ENCODE measurements at places on chromosomes 11 and 22.

GRCh38 chr11:67024410-67024809 lies 1.5 kb downstream of the SYT12 start:
- DNase-seq, result peak; percentile 67

DNA sequence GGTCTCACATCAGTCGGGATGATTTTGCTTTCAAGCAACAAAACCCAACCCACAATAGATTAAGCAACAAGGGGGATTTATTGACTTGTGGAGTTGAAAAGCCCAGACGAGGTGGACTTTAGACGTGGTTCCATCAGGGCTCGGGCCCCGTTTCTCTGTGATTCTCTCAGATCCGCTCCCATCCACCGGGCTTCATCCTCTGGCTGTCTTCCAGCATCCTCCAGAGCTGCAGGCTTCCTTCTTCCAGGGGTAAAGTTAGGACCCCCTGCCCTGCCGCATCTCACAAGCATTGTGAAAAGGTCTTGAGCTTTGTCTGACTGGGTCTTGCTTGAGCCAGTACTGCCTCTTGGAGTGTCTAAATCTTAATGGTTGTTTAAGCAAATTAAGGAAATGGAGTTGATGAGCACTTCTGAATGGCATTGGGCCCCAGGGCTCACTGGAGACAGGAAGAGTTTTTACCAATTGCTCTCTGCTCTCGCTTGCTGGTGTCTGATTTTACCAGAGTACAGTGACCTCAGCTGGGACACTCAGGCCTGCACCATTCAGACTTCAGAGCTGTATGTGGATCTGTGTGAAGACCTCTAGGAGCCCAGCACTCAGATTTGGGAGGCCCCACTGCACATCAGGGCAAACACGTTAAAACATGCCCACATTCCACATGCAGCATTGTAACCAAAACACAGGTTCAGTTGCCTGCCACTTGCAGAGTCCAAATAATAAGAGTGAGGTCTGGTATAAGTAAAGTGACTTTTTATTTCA lies 13.5 kb upstream of the FTH1 start:
- DNase-seq, result no peak

- DNase-seq, result no peak
Observed at GRCh38 chr11:101909087-101909486, 5.7 kb upstream of the CEP126 start.

GRCh38 chr11:42595876-42596275 lies 715.9 kb upstream of the API5 start:
- DNase-seq, result no peak

DNA sequence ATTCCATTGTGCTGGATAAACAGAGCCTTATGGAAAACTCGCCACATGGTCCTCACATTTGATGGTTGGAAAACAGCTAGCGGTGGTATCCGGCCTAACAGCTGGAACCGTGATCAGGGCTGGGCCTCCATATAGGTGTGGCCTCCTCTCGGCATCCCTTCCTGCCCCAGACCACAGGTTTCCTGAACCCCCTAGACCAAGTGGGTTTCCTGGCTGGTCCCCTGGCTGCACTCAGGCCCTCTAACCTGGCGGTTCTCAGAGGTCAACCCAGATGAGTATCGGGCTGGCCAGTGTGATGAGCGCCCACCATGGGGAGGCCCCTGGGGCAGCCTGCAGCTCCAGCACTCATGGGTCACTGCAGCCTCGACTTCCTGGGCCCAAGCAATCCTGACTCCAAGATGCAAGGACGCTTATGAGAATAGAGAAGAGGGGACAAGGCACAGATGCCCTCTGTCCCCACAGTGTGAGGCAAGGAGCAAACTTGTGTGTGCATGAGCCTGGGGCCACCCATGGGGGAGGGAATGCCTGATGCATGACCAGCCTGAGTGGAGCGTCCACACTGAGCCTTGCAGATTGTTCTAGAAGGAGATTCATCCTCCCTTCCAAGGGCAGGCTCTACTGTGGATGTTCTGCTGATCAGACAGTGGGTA lies 53.4 kb upstream of the WNT7B start:
- no peak for DNase-seq

DNA sequence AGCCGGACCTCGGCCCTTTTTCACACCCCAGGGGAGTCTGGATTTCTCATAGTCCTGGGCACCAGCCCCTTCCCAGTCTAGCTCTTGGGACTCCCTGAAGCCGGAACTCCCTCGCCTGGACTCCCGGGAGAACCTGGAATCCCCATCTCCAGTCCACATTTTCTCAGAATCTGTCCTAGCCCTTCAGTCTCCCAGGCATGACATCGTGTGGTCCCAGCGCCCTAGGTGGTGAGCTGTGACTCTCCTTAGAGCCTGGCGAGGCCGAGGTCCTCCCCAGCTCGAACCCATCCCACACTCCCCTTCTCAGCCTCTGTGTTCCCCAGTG lies 673 bp upstream of the DUSP18 start:
- no peak for DNase-seq

DNA sequence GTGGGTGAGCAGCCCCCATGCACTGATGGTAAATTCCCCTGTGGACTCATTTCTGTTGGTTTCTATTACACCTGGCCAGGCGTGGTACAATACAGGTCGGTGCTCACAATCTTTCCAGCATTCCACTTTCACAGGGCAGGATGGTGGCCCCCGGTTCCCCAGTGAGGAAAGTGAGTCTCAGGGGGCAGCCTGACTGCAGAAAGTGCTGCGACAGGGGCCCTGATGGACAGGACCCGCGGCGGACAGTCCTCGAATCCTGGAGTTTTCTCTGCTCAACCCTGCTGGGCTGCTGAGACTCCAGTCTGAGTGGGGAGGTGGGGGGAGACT lies 3.1 kb upstream of the PGGHG start:
- no peak for DNase-seq

- DNase-seq, result no peak
Observed at GRCh38 chr11:11968511-11969280, 39.7 kb downstream of the DKK3 start.

GRCh38 chr11:86277741-86278140 lies 24.3 kb upstream of the HIKESHI start:
- no peak for DNase-seq

- no peak for DNase-seq
Observed at GRCh38 chr22:40244586-40244985, 66.9 kb downstream of the TNRC6B start.

GRCh38 chr11:68852628-68853027 lies 10.9 kb upstream of the CPT1A start:
- DNase-seq, result no peak

DNA sequence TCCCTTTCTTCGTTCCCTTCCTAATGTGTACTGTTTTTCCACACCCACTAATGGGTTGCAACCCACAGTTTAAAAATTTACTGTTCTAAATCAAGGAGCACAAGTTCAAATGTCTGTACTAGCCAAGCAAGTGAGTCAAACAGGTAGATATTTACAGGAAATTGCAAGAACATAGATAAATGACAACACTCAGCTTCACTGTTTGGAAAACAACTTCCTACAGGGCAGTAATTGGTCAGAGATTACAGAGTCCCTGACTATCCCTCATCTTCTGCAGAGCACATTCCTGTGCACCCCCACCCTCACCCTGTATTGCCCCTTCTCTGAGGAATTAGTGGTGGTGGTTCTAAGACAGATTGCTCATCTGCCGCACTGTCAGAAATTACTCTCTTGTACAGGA lies 1.9 kb downstream of the SERPING1 start:
- no peak for DNase-seq

DNA sequence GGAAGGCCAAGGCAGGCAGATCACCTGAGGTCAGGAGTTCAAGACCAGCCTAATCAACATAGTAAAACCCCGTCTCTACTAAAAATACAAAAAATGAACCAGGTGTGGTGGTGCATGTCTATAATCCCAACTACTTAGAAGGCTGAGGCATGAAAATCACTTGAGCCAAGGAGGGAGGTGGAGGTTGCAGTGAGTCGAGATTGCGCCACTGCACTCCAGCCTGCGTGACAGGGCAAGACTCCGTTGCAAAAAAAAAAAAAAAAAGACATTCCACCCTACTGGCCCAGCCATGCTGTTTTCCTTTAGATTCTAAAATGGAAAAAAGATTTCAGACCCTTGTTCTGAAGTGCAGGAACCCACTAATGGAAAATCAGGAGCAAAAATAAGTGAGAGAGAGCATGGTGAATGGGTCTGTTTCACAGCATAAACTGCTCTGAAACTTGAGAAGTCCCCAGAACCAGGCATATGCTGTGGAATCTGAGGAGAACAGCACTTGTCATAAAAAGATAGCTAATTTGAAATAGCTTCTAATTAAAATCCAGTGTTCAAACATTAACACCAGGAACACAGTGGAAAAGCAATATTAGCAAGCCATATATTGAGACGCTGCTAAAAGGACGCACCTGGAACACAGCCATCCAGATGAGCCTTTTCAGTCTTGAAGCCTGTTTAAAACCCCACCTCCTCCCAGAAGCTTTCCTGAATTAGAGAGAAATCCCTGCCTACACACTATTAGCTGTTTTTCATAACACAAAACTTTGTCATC lies 66.3 kb upstream of the CHRM4 start:
- no peak for DNase-seq

GRCh38 chr11:56909080-56909479 lies 79.6 kb upstream of the OR5AK2 start:
- no peak for DNase-seq

GRCh38 chr11:72543849-72544542 lies 109.7 kb upstream of the CLPB start:
- no peak for DNase-seq

GRCh38 chr11:96741068-96741467 lies 351.3 kb downstream of the JRKL start:
- DNase-seq, result no peak

DNA sequence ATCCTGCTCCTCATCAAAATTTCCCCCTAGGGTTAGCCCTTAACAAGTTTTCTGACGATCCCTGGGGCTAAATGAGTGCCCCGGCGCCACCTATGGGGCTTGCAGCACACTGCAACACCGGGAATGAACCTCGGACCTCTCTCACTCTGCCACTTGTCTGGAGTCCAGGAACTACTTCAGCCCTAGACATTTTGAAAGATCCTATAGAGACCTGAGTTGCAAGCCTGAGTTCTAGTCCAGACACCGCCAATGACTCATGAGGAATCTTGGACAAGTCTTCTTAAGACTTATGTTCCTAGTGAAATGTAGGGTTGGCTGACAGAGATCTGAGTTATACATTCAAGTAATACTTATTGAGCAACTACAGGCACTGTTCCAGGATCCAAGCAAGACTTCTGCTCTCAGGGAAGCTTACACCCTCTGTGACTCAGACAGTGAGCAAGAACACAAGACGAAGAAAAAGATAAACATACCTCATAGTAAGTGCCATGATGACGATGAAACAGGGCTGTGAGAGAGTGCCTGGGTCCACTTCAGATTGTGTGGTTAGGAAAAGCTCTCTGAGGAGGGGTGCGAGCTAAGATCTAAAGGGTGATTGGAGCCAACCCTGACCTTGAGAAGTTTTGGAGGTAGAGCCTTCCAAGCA lies 10.2 kb upstream of the STK33 start:
- DNase-seq, result peak; percentile 6

DNA sequence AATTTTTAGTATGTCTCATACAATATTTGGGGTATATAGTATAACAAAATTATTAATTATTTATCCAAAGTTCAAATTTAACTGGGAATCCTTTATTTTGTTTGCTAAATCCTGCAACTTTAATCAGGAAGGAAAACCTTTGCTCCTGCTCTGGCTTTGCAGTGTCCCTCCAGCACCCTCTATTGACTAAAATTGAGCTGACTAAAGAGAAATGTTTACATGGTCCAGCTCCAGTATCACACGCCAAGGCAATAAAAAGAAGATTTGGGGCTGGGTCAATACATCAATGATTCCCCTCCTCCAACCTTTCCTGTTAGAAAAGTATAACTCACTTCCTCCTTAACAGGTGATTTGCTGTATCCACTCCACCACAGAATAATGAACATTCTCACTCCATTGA lies 153.0 kb upstream of the LRRC4C start:
- no peak for DNase-seq

DNA sequence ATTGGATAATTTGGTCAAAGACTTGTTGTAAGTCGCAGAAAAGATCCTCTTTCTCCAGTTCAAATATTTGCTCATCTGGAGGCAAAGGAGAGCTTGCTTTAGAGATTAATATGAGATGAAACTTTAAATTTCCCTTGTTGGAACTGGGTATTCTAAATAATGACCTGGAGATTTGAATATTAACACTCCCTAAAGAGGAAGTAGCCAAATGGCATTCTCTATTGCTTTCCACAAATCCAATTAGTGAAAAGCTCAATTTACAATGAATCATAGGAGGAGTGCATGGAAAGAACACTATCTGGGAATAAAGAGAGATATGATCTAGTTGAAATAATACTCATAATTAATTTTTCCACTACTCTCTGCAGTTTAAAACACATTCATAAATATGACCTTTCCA lies 641.6 kb upstream of the TENM4 start:
- no peak for DNase-seq

DNA sequence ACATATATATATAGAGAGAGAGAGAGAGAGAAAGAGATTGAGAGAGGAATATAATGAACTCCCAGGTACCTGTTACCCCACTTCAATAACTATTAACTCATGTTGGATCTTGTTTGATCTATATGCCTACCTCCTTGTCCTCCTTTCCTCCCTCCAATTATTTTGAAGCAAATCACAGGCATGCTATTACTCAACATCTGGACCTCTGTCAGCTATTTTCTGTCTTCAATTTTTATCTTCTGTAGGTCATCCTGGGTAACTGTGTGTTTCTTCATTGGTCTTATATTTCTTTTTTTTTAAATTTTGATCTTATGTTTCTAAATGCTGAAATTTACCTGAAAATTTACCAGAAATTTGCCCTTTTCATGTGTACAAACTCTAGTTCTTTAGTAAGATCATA lies 24.8 kb downstream of the UVRAG start:
- DNase-seq, result no peak

GRCh38 chr22:46073683-46074504 lies 76.4 kb upstream of the PPARA start:
- DNase-seq, result no peak

DNA sequence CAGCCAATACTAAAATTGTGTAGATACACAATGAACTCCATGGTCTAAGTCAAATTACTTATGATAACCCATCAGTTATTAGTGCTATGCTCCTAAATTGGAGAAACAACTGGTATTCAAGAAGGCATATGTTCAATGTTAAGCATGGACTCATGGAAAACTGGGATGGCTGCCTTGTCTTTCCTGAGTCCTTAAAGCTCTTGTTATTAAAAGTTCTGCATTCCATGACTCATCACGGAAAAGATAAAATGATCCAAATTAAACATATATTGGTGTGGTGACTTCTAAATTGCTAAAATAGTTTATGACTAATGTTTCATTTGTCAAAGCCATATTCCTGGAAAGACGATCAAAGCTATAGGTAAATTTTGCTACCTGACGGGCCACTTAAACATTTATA lies 9.4 kb upstream of the EI24 start:
- DNase-seq, result no peak

- DNase-seq, result no peak
Observed at GRCh38 chr11:63872800-63873197, 33.9 kb downstream of the MARK2 start.

GRCh38 chr11:118715837-118716260 lies 36.4 kb upstream of the TREH start:
- DNase-seq, result no peak

DNA sequence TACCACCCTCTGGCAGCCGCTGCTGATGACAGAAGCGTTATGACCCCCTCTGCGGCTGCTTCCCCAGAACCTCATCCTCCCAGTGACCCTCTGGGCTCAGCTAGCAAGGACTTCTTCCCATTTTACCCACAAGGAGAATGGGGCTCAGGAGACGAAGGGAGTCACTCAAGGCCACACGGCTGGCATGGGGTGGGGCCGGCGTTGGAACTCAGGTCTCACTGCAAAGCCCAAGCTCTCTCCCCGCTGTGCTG lies 16.8 kb upstream of the SUN2 start:
- no peak for DNase-seq

Data from CD4-positive, alpha-beta T cell treated with Interleukin-10 for 1 hour (primary cell).